ENCODE measurements at places on chromosomes 5 and 9.

GRCh38 chr9:25224309-25224708 lies 453.9 kb downstream of the TUSC1 start:
- DNase-seq: no peak

DNA sequence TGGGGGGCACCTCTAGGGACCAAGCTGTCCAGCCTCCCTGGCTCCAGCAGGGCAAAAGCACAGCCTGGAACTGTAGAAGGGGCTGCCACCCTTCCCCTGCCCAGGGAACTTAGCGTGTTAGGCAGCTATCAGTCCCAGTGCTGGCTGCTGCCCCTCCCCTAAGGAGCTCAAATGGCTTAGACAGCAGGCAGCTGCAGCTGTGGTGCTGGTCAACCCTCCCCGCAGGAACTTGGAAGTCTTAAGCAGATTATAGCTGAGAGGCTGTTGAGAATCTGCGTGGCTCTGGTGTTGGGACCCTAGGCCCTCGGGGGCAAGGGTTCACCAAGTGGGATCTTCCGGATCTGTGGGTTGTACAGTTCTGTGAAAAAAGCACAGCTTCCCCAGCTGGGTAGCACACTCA lies 536.5 kb upstream of the CDH10 start:
- DNase-seq: no peak

DNA sequence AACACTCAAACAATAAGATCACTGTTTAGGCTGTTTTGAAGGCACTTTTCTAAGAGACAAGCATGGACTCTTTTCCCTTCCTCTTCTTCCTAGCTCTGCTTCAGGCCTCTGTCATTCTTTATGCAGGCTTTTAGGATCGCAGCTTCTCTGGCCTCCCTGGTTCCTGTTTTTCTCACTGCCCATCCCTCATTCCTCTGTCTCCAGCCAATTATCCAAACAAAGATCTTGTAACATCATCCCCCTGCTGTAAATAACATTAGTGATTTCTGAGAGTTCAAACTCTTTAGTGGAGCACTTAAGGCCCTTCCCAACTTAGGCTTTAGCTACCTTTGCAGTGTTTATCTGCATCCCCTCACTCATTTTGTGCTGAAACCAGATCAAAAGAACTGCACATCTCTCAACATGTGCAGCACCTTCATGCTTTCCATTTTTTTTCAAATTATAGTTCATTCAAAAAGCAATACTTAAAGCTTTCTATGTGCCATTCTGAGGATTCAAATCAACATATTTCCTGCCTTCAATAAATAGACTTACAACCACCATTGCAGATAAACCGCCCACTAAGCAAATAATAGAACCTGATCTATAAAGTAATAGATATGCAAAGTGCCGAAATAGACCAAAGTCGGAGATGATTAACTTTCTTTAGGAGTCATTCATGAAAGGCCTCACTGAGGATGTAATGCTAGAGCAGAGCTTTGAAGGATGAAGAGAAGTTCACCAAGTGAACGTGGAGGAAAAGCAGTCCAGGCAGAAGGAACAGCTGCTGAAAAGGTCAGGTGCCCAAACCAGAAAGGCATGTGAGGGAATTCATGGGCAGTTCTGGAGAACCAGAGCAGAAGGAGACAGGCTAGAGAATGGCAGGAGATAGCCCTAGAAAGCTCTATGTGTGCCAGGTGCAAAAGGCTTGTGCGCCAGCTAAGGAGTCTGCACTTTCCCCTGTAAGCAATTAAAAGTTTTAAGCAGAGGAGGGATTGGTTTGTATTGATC lies 95.8 kb upstream of the ZNF366 start:
- DNase-seq: no peak

GRCh38 chr9:31574006-31574765 lies 810.3 kb upstream of the ACO1 start:
- no peak for DNase-seq

DNA sequence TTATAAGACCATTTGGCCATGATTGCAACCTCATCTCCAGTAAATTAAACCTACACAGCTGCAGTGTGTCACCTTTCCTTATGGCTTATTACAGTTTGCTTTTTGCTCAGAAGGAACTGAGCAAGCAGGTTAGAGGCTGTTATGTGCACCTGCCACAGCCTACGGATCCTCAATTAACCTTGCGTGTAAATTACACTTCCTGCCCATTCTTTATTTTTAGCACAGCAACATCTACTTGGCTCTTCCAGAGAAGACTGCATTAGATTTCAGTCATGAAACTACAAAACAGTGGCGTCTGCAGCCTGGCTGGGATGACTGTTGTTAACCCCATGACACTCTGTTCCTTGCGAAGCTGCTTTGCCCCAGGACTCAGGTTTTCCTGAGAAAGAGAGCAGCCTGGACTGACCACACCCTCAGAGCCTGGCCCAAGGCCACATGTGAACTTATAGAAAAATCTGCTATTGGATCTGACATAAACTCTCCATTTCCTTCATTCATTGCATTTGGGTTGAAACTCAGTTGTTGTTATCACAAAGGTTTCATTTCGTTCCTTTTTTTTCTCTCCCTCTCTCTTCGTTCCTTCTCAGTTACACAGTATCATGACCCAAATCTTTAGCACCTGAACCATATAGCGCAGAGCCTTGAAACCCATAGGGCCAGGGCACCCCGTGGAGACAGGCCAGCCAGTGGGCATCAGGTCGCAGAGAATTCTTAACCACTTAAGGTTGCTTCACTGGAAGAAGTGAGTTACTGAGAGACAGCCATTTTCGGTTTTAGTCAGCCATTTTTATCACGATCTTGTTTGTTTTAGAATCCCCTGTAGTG lies 138.6 kb downstream of the PALM2AKAP2 start:
- no peak for DNase-seq

DNA sequence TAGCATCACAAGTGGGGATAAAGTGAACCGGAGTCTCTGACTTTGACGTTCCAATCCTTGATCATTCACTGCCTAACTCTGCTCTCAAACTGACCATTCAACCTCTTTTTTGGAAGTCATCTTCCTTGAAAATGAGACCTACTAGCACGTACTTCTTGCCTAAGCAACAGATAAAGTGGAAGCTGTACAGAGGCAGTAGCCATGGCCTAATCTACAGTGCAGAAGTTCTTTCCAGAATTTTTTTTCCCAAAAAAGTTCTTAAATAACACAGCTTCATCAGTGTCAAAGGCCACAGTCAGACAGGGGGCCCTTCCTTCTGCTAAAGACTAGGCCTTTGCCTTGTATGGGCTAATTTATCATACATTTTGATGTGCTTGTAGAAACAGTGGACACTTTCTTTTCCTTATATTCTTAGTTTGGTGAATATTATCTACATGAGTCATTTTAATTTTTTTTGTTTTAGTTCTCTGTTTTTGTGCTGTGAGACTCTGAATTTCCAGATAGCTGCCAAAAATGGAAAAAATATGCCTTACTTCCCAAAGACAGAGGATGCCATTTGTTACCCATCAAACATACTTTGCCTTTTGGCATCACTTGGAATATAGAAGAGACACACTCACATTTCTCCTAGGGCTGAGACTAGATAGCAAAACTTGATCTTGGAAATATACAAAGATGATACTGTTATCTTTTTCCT lies 96.3 kb upstream of the VCAN start:
- DNase-seq: no peak

GRCh38 chr9:12166518-12166917 lies 526.7 kb upstream of the TYRP1 start:
- no peak for DNase-seq

- DNase-seq: no peak
Observed at GRCh38 chr5:179217956-179218942, 127.0 kb downstream of the ADAMTS2 start.

- DNase-seq: no peak
Observed at GRCh38 chr5:17727098-17727497, 92.8 kb downstream of the TAF11L14 start.

DNA sequence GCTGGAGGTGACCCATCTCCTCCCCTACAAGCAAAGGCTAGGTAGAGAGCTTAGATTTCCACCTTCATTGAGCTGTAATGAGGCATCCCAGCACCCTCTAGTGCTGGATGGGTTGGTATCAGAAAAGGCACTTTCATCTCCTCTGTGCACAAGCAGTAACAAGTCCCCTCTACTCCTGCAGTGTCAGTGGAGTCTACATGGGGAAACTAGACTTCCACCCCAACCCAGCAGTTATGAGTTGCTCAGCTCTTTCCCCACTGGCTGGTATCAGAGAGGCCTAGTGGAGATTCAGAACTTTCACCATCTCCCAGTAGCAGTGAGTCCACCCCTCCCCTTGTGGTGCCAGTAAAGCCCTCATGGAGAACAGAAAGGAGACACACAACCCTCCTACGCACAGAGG lies 17.9 kb downstream of the FCN1 start:
- DNase-seq: no peak

- no peak for DNase-seq
Observed at GRCh38 chr5:92525131-92525530, 1055.9 kb downstream of the NR2F1-AS1 start.

DNA sequence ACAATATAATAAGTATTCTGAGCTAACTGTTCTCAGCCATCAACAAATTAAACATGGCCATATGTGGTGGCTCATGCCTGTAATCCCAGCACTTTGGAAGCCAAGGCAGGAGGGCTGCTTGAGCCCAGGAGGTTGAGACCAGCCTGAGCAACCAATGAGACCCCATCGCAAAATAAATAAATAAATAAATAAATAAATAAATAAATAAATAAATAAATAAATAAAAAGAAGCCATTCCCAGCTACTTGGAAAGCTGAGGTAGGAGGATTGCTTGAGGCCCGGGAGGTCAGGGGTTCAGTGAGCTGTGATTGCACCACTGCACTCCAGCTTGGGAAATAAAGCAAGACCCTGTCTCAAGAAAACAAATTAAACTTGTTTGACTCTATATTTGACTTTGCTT lies 1256.4 kb downstream of the EFNA5 start:
- DNase-seq: no peak

DNA sequence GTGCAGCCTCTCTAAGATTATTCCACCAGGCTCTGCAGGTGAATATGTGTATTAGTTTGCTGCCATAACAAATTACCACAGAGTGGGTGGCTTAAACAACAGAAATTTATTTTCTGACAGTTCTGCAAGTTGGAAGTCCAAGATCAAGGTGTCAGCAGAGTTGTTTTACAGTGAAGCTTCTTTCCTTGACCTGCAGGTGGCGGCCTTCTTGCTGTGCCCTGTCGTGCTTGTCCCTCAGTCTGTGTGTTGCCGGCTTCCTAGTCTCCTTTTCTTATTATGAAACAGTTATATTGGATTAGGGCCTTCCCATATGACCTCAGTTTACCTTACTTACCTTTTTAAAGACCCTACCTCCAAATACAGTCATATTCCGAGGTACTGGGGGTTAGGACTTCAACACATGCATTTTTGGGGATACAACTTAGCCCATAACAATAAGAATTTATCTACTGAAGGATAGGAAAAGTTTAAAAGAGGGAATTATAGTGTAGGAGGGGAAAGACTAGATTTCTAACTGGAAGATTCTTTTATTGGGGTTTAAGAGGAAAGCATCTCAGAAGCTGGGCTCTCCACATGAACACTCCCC lies 97.4 kb downstream of the OSTF1 start:
- DNase-seq: peak; percentile 51

GRCh38 chr5:132428147-132428482 lies 58.6 kb downstream of the SLC22A5 start:
- DNase-seq: no peak

DNA sequence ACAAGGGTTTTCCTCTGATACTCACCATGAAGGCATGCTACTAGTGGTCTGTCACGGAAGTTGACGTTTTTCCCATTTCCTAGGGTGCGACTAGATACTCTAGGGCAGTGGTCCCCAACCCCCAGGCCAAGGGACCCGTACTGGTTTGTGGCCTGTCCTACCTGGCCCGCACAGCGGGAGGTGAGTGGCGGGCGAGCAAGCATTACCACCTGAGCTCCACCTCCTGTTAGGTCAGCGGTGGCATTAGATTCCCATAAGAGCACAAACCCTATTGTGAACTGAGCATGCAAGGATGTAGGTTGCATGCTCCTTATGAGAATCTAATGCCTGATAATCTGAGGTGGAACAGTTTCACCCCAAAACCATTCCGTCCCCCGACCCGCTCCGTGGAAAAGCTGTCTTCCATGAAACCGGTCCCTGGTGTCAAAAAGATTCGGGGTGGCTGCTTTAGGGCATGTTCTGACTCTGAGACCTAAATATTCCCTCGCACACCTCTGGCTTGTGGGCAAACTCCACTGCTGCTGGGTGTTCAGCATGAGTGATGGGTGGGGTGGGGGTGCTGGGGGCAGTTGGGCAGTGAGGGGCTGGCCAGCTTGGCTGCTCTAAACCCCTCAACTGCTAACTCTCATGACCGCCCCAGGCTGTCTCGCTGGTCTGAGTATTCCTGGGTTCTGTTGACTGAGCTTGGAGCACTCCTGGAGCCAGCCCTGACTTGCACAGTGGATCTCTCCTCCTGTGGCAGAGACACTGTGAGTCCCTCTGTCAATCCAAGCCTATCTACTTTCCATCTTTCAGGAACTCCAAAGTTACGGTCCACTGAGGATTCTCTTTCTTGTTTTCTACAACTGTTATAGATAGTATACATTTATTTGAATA lies 78.3 kb upstream of the NEK6 start:
- no peak for DNase-seq

DNA sequence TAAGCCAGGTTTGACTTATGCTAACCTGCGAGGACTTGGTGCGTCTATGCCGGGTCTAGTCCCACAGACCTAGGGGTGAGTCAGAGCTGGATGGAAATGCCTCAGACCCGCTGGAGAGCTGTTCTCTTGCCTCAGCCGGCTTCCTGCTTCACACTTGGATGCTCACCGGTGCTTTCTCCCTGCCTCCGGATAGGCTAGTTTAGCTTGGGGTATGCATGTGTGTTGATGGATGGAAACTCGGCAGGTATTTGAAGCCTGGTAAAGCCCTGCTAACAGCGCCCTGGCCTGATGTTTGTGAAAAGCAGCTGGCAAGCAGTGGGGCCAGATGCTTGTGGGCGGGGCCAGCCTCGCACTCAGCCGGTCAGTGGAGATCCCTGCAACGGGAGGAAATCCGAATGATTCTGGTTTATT lies 29.3 kb downstream of the PRRC2B start:
- peak; percentile 60 for DNase-seq

DNA sequence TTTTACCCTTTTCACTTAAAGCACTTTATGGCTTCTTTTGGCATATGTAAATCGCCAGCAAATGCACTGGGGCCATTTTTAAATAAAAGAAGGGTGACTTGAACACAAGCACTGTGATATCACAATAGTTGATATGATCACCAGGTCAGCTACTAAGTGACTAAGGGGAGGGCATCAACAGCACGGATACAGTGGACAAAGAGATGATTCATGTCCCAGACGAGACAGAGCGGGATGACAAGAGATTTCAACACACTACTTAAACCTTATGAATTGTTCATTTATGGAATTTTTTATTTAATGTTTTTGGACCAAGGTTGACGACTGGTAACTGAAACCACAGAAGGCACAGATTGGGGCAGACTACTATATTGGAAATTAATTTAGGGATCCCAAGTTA lies 54.1 kb downstream of the RORB start:
- DNase-seq: no peak
